ENCODE measurements at places on chromosomes 2 and 18. TPM values are rescaled to one million over a fixed set of nuclear protein-coding genes. Genes with fewer than 3 reads are reported as not detected.

DCTN1 gene
- total RNA-seq = 128 TPM

IL1R2 gene
- 18.4 TPM for total RNA-seq

PCGF1 gene
- 21.2 TPM for total RNA-seq

RAB6C gene
- not detected for total RNA-seq

DNA sequence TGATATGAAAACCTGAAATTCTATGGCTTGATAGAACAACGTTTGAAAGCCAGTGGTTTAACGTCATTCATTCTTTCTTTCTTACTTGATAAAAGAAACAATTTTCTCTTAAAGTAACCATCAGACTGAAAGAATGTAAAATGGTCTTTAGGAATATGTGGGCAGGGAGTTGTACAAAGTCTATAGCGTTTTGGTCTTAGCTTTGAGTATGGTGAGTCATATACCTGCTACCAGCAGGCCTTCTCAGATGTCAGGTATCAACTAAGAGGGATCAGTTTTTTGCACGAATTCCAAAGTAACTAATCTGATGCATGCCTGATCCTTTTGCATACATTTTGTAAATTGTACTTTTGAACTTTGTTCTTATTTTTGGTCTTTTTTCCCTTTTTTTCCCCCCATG is 101.5 kb upstream of the DSEL start:
- no peak for DNase-seq
- no peaks in the 10 kb centered on the region for H3K4me1 ChIP-seq
- H3K4me3 ChIP-seq = no peak overlapping the region
- H3K27me3 ChIP-seq = no peaks in the 10 kb centered on the region
- no peaks in the 10 kb centered on the region for H3K36me3 ChIP-seq

DNA sequence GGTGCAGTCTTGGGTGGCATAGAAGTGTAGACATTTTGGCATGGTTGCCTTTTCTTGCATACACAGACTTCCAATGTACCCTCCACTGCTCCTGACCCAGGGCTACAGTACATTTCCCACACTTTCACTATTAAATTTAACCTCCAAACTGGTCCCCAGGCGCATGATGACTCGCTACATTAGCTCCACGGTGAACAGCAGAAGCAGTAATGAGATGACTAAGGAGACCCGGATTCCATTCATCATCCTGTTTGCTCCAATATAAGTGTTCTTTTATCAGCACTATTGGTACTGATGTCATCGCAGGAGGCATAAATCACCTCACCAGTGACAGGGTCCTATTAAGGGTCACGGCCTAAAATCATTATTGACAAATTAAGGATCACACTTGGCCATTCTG is 316.5 kb downstream of the EN1 start:
- no peak overlapping the region for H3K27ac ChIP-seq
- no peak overlapping the region for H3K4me3 ChIP-seq
- H3K27me3 ChIP-seq = no peaks in the 10 kb centered on the region
- DNase-seq = no peak
- H3K4me1 ChIP-seq = no peaks in the 10 kb centered on the region

- no peak for DNase-seq
- H3K4me3 ChIP-seq = no peak overlapping the region
- no peaks in the 10 kb centered on the region for H3K27me3 ChIP-seq
- no peaks in the 10 kb centered on the region for H3K36me3 ChIP-seq
- H3K27ac ChIP-seq = no peak overlapping the region
- peaks cover 54% of the 10 kb centered on the region for H3K4me1 ChIP-seq
Observed at GRCh38 chr2:43302961-43303494, 76.6 kb upstream of the ZFP36L2 start.

GRCh38 chr2:61463769-61464475 is 7.0 kb downstream of the USP34 start:
- no peaks in the 10 kb centered on the region for H3K27me3 ChIP-seq
- H3K36me3 ChIP-seq = no peaks in the 10 kb centered on the region
- no peak for DNase-seq
- no peak overlapping the region for H3K27ac ChIP-seq
- H3K4me1 ChIP-seq = peaks cover 15% of the 10 kb centered on the region
- H3K4me3 ChIP-seq = no peak overlapping the region
